Hepatocyte (in vitro differentiated cells): ENCODE measurements at places on chromosomes 2 and 18. TPM values are rescaled to one million over a fixed set of nuclear protein-coding genes. Genes with fewer than 3 reads are reported as not detected.

Gene TEX261
- total RNA-seq, result 62.6 and 81.0 TPM in 2 replicates

Gene RGPD4
- not detected in 2 replicates for total RNA-seq

DNA sequence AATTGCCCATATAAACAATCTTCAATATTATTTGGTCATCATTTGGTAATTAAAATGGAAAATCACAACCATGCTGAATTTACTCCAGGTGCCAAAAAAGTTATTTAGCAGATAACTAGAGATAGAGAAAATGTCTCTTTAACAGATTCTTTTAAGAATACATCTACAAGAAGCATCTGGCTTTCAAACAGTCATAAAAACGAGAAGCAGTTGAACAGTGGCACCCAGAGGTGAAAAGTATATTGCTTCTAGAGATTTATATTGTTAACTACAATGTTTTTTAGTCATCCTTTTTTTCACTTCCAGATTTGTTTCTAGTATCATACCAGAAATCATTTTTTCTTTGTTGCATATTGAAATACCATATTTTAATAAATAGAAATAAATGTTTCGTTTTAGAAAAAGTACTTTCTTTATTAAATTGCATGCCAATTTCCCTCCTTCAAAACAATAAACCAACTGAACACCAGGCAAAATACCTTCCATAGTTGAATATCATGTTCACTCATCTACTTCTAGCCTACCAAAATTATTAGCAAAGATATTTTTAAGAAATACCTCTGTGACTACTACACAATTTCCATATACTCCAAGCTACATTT is 65.4 kb upstream of the HNRNPA3 start:
- no peaks in the 10 kb centered on the region for H3K36me3 ChIP-seq
- peaks cover 9% of the 10 kb centered on the region for H3K4me1 ChIP-seq
- H3K27ac ChIP-seq, result no peak overlapping the region
- peak; percentile 72 for DNase-seq
- peaks cover 38% of the 10 kb centered on the region for H3K27me3 ChIP-seq
- no peak overlapping the region for H3K4me3 ChIP-seq

DNA sequence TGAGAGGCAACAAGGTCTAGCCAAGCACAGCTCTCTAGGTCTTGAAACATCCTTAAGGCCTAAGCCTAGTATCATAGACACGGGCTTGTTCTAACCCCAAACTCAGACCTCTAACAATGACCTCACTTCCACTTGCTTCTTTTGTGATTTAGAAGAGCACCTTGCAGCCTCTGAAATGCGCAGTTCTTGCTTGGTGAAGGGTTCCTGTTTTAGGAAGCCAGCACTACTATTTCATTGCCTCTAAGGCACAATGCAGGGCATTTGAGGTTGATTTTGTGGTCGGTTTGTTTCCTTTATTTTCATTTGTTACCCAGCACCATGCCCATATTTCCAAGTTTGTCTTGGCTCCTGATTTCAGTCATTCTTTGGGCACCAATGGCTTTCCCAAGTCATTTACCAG is 117.0 kb upstream of the CYP1B1 start:
- DNase-seq, result no peak
- no peaks in the 10 kb centered on the region for H3K4me1 ChIP-seq
- H3K27ac ChIP-seq, result no peak overlapping the region

DNA sequence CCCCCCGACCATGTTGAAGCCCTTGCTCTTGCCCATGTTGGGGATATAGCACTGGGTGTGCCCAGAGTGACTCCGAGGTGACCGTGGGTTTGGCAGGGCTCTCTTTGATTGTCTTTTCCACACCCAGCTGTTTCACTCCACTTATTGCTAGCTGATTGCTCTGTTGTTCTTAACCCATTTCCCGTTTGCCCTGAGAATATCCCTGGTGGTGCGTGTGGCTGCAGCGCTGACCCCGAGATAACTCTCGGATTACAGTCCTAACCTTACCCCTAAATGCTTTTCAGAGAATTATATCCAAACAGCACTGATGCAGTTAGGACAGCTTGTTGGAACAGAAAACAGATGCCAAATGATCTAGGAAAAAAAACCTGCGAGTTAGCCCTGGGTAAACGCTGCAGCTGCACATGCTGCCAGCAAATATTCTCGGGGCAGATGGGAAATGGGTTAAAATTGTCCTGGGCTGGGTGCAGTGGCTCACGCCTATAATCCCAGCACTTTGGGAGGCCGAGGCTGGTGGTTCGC is 34.3 kb upstream of the SNORC start:
- peaks cover 3% of the 10 kb centered on the region for H3K36me3 ChIP-seq
- H3K4me1 ChIP-seq, result no peaks in the 10 kb centered on the region
- no peak overlapping the region for H3K4me3 ChIP-seq
- H3K27me3 ChIP-seq, result no peaks in the 10 kb centered on the region
- no peak overlapping the region for H3K27ac ChIP-seq
- DNase-seq, result no peak

DNA sequence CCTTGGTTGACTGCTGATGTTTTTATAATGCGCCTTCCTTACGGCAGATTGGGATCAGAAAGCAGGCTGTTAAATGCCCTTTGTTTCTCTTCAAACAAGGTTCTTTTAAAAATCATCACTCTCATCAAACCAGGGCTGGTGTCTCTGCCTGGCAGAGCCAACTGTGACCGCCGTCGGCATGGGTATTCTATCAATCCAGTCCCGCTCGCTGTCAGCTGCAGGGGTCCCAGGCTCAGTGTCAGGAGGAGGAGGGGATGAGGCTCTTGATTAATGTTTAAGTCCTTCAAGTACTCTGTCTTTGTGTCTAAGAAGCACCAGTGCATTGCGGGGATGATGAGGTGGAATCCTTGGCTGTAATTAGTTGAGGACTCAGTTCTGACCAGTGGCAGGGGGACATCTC is 348.1 kb downstream of the RNF144A start:
- no peak overlapping the region for H3K27ac ChIP-seq
- H3K4me3 ChIP-seq, result no peak overlapping the region
- H3K4me1 ChIP-seq, result no peaks in the 10 kb centered on the region
- no peak for DNase-seq

GRCh38 chr2:102433973-102434654 is 11.2 kb downstream of the IL18RAP start:
- no peak overlapping the region for H3K27ac ChIP-seq
- no peaks in the 10 kb centered on the region for H3K36me3 ChIP-seq
- no peak for DNase-seq
- H3K4me3 ChIP-seq, result no peak overlapping the region

DNA sequence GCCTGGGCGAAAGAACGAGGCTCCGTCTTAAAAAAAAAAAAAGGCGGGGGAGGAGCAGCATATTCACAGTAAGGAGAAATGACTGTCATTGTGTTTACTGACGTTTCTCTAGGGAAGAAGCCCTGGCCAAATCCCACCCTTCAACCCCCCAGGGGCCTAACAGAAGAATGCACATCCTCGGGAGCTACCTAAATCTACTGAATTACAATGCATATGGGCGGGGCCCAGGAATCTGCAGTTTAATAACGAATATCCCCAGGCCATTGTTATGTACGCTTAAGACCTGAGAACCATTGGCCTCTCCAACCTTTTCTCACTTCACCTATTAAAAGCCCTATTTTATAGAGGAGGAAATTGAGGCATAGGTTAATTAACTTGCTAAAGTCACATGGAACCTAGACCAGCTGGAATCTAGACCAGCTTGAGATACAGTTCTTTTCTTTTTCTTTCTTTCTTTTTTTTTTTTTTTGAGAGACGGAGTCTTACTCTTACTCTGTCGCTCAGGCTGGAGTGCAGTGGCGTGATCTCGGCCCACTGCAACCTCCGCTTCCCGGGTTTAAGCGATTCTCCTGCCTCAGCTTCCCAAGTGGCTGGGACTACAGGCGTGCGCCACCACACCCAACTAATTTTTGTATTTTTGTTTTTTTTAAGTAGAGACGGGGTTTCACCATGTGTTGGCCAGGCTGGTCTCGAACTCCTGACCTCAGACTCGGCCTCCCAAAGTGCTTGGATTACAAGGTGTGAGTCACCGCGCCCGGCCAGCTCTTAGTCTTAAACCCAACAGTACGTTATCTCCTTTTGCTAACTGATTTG is 708 bp upstream of the RIF1 start:
- H3K4me1 ChIP-seq, result peaks cover 8% of the 10 kb centered on the region
- H3K27me3 ChIP-seq, result no peaks in the 10 kb centered on the region
- no peak for DNase-seq
- H3K4me3 ChIP-seq, result no peak overlapping the region
- H3K36me3 ChIP-seq, result peaks cover 3% of the 10 kb centered on the region

DNA sequence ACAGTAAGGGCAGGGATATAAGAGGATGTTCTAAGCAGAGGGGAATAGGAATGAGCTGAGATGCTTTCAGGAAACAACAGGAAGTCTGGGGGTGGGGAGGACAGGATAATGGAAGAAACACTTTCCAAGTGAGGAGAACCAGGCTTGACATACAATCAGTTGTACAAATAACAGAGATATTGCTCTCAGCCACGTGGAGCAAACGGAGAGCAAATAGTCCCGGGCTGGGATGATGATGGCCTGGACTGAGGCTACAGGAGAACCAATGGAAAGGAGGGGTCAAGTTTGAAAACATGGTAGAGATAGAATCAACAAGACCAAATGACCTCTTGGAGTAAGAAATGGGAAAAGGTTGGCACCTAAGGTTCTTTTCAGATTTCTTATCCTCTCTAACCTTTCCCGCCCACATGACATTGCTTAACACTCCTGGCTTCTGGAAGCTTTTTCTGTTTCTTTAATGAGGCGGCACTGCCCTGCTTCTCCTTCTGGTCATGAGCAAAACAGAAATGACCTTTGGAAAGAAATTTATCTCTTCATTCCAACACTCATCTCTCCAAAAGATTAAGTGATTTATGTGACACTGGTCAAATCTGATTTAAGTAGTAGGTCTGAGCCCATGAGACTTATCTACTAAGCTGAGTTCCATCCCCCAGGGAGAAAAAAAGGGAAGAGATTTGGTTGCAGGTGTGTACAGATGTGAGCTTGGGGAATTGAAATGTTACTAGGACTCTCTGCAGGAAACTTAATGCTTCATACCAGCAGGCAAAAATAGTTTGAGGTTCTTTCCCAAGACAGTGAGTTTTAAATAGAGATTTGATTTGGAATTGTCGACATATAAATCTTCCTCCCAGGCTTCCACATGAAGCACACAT is 442.9 kb upstream of the HNRNPA3 start:
- H3K36me3 ChIP-seq, result no peaks in the 10 kb centered on the region
- DNase-seq, result peak; percentile 9
- no peak overlapping the region for H3K4me3 ChIP-seq
- H3K27me3 ChIP-seq, result no peaks in the 10 kb centered on the region
- no peaks in the 10 kb centered on the region for H3K4me1 ChIP-seq

DNA sequence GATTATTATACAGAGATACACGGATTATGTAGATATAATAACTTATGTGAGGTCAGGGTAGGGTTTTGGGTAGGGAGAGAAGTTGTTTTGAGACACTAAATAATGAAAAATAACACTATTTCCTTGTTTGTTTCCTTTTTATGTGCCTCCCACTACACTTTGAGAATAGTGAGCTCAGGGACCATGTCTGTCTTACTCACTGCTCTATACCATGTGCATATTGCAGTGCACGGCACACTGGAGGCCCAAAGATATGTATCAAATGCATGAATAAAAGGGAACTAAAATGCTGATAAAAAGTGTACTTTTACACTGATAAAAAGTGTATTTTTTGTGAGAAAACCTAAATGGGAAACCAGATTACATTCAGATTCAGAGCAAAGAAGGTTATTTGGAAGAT is 151.4 kb upstream of the NABP1 start:
- no peaks in the 10 kb centered on the region for H3K27me3 ChIP-seq
- no peak for DNase-seq
- H3K4me1 ChIP-seq, result no peaks in the 10 kb centered on the region

DNA sequence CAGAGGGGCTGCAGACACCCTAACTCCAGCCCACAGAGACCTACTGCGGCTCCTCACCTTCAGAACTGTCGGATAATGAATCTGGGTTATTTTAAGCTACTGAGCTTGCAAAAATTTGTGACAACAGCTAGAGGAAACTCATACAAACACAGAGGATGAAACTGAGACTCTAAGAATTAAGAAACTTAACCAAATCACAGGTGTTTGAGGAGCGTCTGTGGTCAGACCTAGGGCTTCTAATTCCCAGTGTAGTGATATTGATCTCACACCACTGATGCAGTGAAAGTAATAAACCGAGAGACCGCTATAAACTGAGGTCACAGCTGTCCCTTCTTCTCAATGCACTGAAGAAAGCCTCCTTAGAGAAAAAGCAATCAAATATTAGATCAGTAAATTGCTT is 110.1 kb downstream of the RGPD3 start:
- no peaks in the 10 kb centered on the region for H3K4me1 ChIP-seq
- no peak overlapping the region for H3K4me3 ChIP-seq
- no peaks in the 10 kb centered on the region for H3K27me3 ChIP-seq
- H3K27ac ChIP-seq, result no peak overlapping the region
- H3K36me3 ChIP-seq, result no peaks in the 10 kb centered on the region
- no peak for DNase-seq

DNA sequence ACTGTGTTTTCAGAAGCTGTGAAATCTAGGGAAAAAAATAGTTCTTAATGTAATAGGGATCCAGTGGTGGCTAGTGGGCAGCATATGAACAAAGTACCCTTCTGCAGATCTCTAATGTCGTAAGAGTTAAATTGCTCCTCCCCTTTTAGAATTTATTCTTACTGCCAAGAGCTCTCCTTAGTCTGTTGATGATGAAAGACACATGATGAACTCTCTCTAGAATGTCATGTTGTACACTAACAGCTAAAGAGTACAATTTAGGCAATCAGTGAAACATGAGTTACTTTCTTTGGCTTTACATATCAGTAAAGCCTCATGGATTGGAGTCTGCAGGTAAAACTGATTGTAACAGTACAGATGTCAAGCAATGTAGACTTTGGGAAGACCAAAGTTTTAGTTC is 84.2 kb downstream of the SLC39A10 start:
- no peak for DNase-seq
- H3K4me1 ChIP-seq, result no peaks in the 10 kb centered on the region
- no peaks in the 10 kb centered on the region for H3K36me3 ChIP-seq
- H3K27me3 ChIP-seq, result no peaks in the 10 kb centered on the region
- no peak overlapping the region for H3K4me3 ChIP-seq

GRCh38 chr18:34773961-34774766 is 64.1 kb downstream of the DTNA start:
- H3K4me3 ChIP-seq, result no peak overlapping the region
- H3K27ac ChIP-seq, result no peak overlapping the region
- H3K4me1 ChIP-seq, result peaks cover 11% of the 10 kb centered on the region
- no peaks in the 10 kb centered on the region for H3K27me3 ChIP-seq
- DNase-seq, result peak; percentile 18
- H3K36me3 ChIP-seq, result no peaks in the 10 kb centered on the region

DNA sequence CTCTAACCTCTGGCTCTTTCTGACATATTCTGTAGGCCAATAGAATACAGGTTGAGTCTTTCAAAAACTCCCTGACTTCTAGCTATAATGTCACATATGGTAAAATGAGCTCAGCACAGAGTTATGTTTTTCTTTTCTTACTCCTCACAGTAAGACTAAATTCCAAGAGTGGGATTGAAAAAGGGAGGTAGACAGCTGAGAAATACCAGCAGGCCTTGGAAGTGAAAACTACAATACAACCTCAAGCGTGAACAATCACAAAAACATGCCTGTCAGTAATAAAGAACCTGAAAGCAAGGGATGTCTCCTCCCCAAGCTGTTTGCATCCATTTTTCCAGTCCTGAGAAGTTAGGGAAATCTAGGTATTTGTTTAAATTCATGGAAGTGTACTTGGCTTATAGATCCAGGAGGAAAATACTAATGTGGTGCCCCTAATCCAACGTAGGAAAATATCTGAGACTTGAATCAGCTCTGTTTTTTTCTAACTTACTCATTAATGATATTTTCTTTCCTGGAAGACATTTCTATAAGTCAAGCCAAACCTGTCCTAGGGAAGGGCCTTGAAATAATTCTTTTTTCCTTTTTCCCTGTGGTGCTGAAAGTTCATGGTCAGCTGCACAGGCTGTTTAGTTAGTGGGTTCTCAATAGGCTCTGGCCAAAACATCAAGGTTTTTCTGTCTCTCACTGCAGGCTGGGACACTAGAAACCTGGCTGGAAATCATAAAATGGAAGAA is 167.9 kb upstream of the SPATS2L start:
- no peak for DNase-seq
- H3K27me3 ChIP-seq, result no peaks in the 10 kb centered on the region
- H3K27ac ChIP-seq, result peak overlapping the region; percentile 28
- peaks cover 12% of the 10 kb centered on the region for H3K4me1 ChIP-seq
